AG09309 (cell line): ENCODE measurements at places on chromosomes 4 and X.

GRCh38 chr4:56745042-56745441 is 63.9 kb upstream of the HOPX start:
- no peak for DNase-seq

GRCh38 chrX:3184176-3184930 is 143.1 kb downstream of the ARSF start:
- peak; percentile 74 for DNase-seq

GRCh38 chrX:10032147-10032546 is 65.0 kb downstream of the CLDN34 start:
- no peak for DNase-seq

GRCh38 chr4:89725268-89725667 is 111.7 kb downstream of the SNCA start:
- no peak for DNase-seq

DNA sequence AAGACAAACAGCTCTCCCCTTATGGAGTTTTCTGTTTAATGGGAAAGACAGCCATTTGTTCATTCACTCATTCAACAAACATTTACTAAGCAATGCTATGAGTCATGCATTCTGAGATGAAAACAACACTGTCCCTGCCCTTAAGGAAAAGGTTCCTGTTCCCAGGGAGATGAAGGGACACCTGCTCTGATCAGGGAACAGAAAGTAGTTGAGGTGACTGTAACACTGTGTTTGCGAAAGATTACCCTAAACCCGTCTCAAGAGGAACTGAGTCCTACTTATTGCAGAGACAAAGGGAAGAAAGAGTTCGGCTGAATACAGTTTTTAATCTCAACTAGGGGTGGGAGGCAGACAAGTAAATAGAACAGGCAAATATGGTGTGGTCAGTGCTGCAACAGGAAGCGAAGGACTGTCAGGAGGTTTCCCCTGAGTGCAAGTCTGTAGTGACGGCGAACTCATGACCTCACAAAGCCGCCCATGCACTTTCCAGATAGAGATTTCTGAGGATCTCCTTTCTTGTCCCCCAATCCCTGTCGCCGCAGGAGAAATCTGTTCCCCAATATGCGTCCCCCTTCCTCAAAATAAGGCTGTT is 712 bp downstream of the STX18 start:
- no peak for DNase-seq

DNA sequence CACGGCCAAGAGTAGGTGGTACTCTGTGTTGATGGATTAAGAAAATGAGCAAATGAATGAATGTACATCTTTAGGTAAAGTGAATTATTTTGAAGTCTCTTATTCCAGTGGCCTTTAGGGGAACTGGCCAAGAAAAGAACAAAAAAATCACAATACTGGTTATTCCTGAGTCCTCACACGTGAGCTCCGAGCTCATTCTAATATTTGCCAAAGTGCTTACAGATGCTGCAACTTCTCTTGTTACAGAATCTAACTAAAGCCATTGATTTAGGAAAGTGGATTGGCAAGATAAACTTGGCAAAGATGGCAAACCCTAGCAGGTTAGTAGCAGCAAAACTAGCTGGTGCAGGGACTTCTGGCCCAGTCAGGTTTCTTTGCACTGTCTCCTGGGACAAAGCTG is 37.6 kb downstream of the IDS start:
- DNase-seq: no peak

DNA sequence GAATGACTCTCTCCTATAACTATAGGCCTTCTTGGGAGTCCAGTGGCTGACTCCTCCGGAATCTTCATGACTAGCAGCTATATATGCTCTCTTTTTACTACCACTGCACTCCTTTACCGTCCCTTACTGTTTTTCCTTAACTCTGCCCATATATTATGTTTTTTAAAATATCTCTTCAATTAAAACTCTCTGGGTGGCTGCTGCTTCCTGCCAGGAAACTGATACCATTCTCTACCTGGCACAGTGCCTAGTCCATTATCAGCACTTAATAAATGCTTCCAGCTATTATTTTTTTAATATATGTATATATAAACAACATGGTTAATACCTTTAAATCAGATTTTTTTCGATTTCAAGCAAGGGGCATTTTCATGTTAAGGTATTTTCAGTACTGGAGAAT is 136.6 kb upstream of the FAM47B start:
- DNase-seq: no peak

GRCh38 chrX:148774276-148774675 is 273.9 kb downstream of the AFF2 start:
- DNase-seq: no peak

DNA sequence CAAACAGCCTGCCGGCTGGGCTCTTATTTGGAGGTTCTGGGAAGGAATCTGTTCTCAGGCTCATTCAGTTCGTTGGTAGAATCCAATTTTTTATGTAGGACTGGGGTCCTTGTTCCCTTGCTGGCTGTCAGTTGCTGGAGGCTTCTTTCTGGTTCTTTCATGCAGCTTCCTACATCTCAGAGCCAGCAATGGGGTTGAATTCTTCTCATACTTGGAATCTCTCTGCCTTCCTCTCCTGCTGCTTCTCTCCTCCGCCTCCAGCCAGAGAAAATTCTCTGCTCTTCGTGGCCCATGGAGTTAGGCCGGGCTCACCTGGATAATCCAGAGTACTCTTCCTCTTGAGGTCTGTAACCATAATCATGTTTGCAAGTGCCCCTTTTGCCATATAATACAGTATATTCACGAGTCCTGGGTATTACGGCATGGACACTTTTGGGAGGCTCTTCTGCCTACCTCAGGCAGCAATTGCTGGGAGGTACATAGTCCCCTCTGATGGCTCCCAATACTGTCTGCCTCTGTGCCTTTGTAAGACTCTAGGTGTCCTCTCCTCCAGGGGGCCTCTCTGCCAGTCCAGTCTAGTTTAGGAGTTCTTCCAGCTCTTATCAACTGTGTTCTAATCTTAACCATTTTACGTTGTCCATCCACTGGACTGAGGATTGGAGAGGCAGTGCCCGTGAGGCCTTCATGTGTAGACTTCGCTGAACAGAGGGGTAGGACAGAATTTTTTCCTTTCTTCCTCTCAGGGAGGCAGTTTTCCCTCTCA is 2.2 kb downstream of the TRMT44 start:
- DNase-seq: no peak

DNA sequence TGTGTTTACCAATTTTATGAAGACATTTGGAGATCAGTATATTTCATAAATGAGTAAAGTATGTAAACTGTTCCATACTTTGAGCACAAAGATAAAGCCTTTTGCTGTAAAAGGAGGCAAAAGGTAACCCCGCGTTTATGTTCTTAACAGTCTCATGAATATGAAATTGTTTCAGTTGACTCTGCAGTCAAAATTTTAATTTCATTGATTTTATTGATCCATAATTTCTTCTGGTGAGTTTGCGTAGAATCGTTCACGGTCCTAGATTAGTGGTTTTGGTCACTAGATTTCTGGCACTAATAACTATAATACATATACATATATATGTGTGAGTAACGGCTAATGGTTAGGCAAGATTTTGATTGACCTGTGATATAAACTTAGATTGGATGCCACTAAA is 1.9 kb downstream of the FMR1 start:
- DNase-seq: no peak

DNA sequence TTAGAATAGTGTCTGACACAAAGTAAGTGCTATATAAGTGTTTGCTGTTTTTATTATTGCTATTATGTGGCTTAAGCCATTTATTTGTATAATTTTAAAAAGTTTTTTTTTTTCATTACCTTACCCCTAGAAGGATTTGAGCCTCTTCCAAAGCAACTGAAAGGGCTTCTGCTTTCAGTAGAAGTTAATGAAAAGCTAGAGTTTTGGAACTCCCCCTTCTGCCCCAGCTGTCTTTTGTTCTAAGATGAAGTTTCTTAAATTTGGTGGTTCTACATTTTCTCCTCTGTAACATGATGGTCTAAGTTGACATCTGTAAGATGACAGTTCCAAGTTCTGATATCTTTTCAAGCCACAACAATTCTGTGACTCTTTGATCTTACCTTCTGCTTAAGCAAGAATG is 30.3 kb downstream of the FHIP1A start:
- no peak for DNase-seq

GRCh38 chrX:11558972-11559371 is 106.7 kb downstream of the ARHGAP6 start:
- no peak for DNase-seq

GRCh38 chrX:386239-386767 is 404 bp downstream of the PPP2R3B start:
- DNase-seq: no peak

DNA sequence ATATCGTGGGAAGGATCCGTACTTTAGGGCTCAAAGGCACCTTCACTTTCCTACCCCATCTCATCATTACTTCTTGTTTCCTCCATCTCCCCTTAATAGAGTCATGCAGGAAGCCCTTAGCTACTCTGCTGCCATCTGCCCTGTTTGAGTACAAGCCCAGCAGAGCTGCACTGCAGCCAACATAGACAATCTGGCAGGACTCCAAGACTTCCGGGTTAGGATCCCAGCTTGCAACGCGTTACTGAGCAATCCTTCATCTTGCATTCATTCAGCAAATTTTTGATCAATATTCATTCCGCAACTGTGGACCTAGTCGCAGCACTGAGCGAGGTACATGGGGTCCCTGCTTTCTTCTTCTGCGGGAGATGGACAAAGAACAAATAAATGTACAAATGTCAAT is 344.9 kb downstream of the BCOR start:
- no peak for DNase-seq

GRCh38 chrX:24846550-24847150 is 152.9 kb downstream of the POLA1 start:
- DNase-seq: no peak

- DNase-seq: no peak
Measured at GRCh38 chrX:119887721-119888425, 7.8 kb upstream of the AKAP14 start.

GRCh38 chrX:72395237-72395636 is 89.5 kb upstream of the CITED1 start:
- no peak for DNase-seq

GRCh38 chrX:48505481-48505880 is 3.3 kb upstream of the PORCN start:
- no peak for DNase-seq

GRCh38 chr4:29319663-29320340 is 1400.4 kb upstream of the PCDH7 start:
- no peak for DNase-seq

- no peak for DNase-seq
Measured at GRCh38 chrX:132034648-132035047, 11.5 kb downstream of the STK26 start.

GRCh38 chrX:106780664-106781377 is 21.7 kb upstream of the TBC1D8B start:
- no peak for DNase-seq

DNA sequence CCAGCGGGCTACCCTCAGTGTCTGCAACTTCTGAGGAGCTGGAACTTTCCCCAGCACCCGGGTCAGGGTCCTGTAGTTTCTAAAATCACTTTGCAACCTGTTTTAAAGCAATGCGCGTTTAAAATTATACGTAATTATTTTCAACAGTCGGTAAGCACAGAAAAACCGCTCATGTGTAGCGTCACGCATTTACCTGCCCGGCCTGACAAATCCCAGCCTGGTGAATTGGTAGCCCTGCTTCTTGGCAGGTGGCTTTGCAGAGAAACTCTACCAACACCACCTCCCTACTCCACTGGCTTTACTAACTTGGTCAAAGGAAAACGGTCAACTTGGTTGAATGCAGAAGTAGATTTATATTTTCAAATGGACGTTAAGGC is 640 bp downstream of the BANK1 start:
- no peak for DNase-seq

DNA sequence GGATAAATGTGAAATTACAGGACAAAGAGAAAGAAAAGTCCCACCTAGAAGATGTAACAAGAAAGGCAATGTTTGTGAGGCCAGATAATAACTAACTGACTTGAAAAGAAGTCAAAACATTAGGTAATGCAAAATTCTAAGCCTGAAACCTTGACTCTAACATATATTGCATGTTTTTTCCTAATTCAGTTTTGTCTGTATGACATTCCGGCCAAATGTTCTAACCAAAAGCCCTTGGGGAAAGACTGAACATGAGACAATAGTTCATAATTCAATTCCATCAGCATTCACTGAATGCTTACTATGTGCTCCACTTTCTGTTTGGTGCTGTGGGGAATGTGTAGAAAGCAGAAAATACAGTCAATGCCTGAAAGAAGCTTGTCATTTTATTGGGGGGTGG is 84.8 kb upstream of the PLAC1 start:
- DNase-seq: no peak

DNA sequence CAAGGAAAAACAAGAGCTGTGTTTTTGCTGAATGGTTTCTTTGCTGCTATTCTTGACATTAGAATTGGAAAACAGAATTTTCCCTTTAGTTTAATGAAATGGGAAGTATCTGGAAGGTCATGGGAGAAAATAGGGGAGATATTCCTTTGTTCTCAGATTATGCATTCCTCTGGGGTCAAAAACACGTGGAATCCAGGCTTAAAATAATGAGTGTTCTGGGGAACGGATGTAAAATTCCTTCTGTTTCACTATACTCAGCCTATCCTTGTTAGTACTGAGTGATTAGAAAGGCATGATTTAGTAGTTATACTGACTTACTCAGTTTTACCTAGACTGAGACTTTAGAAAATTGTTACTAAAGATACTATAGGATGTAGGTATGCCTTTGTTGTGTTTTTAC is 107.3 kb downstream of the ARHGAP10 start:
- no peak for DNase-seq

DNA sequence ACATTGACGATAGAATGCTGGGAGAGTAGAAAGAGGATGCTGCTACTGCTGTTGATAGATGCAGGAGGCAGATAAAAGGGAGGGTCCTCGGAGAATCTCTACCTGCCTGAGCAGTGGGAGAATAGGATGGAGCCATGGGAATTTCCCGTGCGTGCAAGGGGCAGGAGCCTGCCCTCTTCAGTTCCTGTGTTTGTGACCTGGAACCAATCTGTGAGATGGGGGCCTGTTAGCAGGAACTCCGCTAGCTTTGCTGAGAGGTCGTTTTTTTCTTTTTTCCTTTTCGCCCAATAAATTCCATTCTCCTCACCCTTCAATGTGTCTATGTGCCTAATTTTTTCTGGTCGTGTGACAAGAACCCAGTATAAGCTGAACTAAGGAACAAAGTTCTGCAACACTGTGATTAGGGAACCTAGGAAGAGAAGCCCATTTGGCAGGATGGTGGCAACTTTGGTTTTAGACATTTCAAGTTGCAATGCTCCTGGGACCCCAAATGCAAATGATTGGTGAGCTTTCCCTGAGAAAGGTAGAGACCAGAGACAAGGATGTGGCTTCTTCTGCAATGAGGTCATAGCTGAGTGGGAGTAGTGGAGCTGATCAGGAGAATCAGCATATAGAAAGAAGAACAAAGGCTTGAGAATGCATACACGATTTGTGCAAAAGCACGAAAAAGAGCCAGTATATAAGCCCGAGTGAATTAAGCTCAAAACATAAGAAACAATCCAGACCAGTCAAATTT is 23.9 kb downstream of the SLC39A8 start:
- no peak for DNase-seq

DNA sequence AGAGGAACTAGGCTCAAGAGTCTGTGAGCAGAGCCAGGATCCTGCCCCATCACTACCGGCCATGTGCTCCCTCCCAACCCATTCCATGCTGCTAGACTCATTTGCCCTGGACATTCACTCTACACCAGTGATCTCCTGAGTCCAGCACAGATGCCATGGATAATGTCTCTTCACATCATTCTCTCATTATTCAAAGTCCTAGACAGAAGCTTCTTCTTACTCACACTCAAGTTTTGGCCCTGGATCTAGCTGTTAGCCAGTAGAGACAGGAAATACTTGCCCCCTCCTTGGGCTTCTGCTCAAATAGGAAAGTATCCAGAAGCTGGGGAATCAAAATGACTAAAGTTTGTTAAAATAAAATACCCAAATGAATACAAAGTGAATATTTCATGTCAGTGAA is 266.8 kb upstream of the LDB2 start:
- no peak for DNase-seq

- DNase-seq: no peak
Measured at GRCh38 chr4:46491455-46491854, 101.5 kb upstream of the GABRA2 start.

GRCh38 chrX:153706799-153707198 is 17.4 kb downstream of the BCAP31 start:
- DNase-seq: no peak
